ENCODE measurements at places on chromosomes 16 and 17.

GRCh38 chr16:4733747-4734062 is 366 bp downstream of the ANKS3 start:
- DNase-seq: no peak

GRCh38 chr16:17301184-17301583 is 169.6 kb downstream of the XYLT1 start:
- DNase-seq: no peak

- no peak for DNase-seq
These were observed 6.3 kb upstream of the AHSP start for GRCh38 chr16:31521368-31521767.

- no peak for DNase-seq
These were observed 58.8 kb downstream of the RNF213 start for GRCh38 chr17:80319262-80319998.

DNA sequence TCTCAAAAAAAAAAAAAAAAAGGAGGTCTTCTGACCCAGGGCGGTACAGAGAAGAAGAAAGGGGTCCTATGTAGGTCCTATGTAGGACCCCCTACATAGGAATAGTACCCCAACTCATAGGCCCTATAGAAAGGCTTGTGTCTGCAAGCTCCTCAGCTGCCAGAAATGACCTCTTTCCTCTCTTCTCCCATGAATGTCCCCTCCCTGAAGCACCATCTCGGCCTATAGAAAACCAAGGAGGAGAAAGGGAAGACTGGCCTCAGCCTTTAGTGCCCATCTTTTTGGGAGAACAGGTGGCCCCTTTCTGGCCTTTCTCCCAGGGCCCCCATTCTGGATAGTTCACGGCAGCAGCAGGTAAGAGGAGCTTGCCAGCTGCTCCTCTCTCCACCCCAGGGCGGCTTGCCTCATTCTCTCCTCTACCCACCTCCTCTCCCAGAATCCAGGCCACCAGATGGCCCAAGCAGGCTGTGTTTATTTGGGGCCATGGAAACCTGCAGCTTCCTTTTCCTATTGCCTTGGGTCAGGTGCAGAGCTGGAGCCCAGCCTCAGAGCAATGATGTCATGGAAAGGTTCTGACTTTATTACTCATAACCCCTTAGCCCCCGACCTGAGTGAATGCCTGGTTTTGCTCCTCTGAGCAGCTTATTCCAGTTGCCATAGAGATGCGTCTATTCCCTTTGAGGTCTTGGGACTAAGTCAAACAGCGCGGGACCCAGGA is 1.6 kb upstream of the MRPL58 start:
- no peak for DNase-seq

- no peak for DNase-seq
These were observed 43.4 kb upstream of the CA10 start for GRCh38 chr17:52201767-52202519.

DNA sequence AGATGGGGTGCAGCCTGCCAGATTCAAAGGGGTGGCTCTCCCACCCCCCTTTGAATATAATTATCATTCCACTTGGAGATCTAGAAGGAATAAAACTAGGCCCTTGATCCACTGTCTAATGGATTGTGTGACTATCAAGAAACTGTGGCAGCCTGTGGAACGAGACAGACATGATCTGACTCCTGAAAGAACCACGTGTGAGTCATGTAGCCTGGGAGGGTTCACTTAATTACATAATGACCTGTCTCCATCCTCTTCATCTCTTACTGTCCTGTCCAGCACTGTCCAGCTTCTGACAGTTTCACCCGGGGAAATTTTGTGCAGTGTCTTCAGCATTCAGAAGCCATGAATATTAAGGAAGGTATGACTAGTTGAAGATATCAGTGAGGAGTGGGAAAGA is 43.3 kb upstream of the CDH13 start:
- no peak for DNase-seq

DNA sequence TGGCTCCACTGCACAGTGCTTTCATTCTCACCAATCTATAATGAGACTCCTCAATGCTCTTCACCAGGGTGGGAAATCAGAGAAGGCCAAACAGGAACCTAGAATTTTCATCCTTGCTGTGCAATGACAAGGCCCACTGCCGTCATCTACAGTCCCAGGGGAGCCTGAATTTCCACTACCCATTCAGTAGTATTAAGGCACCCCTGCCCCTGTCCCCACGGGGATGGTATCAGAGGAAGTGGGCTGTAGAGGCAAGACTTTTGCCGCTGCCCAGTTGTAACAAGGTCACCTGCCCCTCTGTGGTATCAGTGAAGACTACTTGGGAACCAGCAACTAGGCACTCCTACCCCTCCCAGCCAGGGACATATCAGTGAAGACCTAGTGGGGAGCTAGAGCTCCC is 104.5 kb downstream of the C16orf78 start:
- DNase-seq: no peak

DNA sequence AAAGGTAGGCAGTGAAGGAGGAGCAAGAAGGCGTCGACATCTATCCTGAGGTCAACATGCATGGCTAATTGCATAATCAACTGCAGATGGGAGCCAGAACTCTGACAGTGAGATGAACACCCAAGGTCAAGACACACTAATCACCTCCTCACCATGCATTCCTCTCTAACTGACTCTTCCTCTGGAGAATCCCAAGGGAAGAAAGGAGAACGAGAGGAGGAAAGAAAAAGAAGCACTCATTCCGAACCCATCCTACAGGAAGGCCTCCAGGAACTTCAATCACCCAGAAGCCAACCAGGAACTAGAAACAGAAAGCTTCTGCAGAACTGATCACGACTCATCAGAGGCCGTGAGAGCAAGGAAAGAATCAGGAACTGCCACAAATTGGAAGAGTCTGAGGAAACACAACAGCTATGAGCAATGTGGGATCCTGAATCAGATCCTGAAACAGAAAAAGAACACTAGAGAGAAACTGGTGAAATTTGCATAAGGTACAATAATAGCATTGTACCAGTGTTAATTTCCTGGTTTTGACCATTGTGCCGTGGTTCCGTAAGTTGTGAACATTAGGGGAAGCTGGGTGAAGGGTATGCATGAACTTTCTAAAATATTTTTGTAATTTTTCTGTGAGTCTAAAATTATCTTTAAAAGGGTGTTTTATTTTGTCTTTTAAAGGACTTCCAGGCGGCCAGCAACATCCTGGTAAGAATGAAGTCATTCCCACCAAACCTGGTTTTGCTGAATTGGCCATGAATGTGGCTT is 10.0 kb upstream of the BEAN1 start:
- no peak for DNase-seq

DNA sequence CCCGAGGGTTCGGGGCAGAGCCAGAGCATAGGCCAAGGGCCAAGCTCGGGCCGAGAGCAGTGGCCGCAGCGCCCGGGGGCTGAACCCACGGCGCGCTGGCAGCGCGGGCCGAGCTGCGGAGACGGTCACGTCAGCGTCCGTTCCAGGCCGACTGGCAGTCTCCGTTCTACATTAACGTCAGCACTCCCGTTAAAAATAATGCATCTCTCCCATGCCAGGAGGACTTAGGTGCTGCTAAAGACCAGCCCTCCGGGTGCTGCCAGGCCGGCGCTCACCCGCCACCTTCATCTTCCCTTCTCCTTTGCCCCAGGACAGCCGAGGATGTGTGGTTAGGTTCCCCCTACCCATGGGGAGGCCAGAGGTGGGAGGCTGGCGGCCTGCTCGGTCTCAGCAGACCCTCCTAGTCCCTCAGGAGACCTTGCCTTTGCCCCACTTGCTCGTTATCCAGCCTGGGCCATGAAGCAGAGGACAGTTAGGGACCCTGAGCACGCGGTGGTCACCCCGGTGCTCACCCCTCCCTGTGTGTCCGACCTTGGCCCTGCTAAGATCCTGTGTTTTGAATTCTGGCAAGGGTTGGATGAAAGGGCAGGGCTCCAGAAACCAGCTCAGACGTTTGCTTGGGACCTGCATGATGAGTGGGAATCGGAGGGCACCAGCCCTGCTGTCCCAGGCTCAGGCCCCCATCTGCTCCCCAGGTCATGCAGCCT is 572 bp downstream of the MPG start:
- DNase-seq: no peak

- no peak for DNase-seq
These were observed 40.4 kb upstream of the DNAH9 start for GRCh38 chr17:11557727-11558452.

DNA sequence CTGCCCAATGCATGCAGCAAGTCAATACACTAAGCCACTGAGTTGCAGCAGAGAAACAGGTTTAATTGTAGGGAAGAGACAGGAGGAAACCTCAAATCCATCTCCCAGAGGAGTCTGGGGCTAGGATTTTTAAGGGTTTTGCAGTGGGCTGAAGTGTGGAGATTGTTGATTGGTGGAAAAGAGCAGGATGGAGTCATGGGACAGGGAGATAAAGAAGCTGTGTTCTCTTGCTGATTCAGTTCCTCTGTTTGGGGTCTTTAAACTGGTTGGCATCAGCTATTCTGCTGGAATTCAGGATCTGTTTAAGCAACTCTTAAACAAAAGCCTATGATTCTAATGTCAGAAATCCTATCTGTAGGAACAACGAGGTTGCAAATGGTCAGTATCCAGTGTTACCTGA is 180.8 kb upstream of the CACNG3 start:
- DNase-seq: no peak

- no peak for DNase-seq
These were observed 466.5 kb upstream of the MAF start for GRCh38 chr16:80066805-80067580.

DNA sequence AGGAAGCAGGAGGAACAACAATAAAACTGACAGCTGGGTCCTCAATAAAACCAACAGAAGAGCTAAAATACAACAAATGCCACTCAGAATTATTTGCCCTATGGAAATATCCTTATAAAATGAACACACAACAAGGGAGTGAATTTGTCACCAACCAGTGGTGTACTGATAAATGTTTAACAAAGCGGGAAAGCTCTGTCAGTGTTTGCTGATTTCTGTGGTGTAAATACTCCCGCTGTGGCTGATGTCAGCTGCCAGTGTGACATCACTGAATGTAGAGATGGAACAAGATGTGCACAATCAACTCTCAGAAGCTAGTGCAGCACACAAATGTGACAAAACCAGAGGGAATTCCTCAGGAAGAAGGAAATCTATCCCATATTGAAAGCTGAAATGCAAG is 51.9 kb downstream of the CDYL2 start:
- no peak for DNase-seq

DNA sequence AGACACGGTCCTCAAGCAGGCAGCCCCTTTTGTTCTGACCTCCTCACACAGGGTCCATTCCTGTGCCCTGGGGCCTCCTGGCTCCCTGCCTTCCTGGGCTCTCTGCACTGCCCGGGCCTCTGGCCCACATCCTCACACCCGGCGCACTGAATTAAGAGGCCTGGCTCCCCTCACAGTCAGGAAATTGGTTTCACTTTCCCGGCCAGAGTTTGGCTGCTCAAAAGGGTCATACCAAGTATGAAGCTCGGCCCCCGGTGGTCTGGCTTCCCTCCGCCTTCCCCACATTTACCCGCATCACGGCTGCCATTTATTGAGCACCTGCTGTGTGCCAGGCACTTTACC is 220.0 kb downstream of the NTN1 start:
- DNase-seq: no peak

- no peak for DNase-seq
These were observed 14.7 kb downstream of the MPG start for GRCh38 chr16:92431-93339.

- DNase-seq: no peak
These were observed 169.1 kb downstream of the GSG1L start for GRCh38 chr16:27894386-27894785.
